ENCODE measurements at places on chromosomes 13 and 19.

DNA sequence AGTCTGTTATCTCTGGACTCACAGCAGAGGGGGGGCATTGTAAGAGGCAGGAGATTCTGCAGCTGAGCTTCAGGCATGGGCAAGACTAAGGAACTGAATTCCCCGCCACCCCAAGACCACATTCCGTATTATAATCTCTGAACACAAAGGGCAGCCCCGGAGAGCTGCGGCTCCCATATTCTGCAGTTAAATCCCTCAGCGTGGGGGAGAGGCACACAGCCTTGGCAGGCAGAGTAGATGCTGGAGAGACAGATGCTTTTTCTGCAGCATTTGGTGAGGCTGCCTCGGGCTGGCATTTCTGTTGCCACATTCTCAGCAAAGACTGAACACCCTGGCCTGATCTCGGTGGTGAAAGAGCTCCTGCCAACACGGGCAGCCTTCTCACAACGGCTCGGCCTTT is 12.9 kb downstream of the CHAF1A start:
- no peak for DNase-seq

DNA sequence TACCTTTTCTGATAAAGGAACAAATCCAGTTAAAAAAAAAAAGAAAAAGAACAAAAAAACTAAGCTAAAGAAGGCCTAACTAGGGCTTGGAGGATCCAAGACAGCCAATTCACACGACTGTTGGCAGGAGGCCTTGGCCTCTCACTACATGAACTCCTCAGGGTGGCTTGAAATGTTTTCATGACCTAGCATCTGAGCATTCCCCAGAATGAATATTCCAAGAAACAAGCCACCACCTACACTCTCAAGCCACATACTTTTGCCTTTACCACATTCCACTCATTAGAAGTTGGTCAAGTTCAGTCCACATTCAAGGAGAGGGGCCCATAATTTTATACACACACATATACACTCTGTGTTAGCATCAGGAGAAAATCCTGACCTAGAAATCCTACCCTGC is 97.6 kb upstream of the SIAH3 start:
- DNase-seq, result no peak

DNA sequence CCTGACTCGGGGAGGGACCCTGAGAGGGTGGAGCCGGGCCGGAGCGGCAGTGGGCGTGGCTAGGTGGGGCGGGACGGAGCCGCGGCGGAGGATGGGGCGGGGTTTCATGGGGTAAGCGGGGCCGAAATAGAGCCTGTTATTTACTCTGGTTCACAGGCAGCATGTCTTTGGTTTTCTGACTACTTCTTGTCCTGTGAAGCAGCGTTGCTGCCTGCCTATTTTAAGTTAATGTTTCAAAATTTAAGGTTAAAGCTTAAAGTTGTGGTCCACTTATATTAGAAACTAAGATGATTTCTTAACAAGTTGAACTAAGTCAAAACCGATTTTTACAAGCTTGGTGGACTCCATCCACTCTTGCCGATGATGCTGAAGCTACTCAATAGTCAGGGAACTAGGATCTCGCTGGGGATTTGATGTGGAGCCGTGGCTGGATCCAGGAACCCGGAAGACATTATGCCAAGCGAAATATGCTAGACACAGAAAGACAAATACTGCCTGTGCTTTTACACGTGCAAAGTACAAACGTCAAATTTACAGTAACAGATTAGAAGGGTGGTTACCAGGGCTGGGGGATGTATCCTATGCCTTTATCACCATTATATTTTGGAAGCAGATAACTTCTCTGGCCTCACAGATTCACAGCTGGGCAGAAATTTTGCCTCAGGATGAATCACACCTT is 433 bp upstream of the ZNF616 start:
- no peak for DNase-seq

DNA sequence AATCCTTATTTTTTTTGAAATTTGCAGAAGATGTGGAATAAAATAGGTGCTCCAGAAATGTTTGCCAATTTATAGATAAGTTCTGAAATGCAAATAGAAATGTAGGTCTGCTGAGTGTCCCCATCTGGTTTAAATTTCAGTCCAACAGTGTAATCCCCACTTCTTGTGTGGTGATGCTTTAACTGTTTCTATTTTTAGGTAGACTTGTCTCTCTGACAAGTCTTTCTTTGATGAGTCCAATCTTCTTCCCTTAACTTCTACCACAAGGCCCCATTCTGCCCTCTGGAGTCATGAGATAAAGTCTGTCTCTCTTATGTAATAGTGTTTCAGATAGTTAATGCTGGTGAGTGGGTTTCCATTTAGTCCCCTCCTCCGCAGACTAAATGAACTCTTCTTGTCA is 390.4 kb downstream of the RFC3 start:
- no peak for DNase-seq

GRCh38 chr13:99347335-99347878 is 40.2 kb upstream of the GPR183 start:
- no peak for DNase-seq

DNA sequence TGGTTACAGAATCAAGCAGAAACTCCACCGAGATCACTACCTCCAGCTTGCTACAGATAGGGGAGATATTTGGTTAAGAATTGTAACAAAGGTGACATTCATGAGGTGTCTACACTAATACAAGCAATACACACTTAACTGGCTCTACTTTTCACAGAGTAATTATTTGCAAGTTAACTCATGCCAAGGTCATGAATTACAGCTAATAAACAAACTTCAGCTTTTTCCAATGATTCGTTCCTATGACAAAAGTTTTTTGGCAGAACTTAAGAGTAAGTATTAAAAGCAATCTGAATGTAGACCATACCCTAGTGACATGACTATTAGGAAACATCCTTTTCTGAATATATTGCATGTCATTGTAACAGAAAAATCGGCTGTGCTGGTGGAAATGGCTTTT is 72.1 kb downstream of the LHFPL6 start:
- no peak for DNase-seq

DNA sequence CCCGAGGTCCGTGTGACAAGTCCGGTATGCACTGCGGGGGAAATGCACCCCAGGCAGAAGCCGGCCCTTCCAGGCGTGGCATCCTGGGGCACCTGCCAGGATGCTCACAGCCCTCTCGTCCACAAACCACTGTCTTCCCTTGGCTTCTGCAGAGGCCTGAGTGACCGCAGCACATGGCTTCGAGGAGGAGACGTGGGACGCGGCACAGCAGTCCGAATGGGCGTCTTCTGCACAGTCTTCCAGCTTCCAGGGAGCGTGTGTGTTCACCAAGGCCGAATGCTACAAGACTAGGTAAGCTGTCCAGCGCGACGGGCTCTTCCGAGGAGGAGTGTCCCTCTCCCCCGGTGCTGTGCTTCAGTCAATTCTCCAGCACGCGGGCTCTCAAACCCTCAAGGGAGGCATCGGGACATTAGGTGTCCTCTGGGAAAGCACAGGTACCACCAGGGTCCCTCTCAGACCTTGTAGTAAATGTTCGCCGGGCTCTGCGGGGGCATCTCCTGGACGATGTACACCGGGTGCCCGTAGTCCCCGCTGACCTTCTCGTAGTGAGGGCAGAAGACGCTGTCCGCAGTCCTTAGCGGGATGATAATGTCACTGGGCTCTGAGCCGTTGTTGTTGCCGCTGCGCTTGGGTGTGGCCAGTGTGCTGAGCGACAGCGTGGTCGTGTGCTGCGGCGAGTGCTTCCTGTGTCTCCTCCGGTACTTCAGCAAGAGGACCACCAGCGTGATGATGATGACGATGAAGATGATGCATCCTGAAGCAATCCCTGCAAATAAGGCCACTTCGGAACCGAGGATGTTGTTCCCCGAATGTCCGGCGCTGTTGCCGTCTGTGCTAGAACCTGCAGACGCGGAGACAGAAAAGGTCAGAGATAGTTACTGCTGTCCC is 42.6 kb downstream of the EFNB2 start:
- DNase-seq, result no peak

GRCh38 chr13:48194379-48194754 is 38.6 kb upstream of the ITM2B start:
- no peak for DNase-seq

Measured in NCI-H460 (cell line).